Cardiac fibroblast (primary cell): ENCODE measurements at places on chromosomes 5 and 9.

- no peak for DNase-seq
Observed at GRCh38 chr5:124477577-124477976, 268.9 kb downstream of the ZNF608 start.

- no peak for DNase-seq
Observed at GRCh38 chr5:31786090-31786631, 147.2 kb downstream of the PDZD2 start.

- DNase-seq = no peak
Observed at GRCh38 chr9:81858657-81859430, 69.4 kb upstream of the SPATA31D4 start.

- DNase-seq = no peak
Observed at GRCh38 chr9:135306699-135307098, 172.9 kb upstream of the PPP1R26 start.

GRCh38 chr9:84788803-84789462 is 119.4 kb downstream of the NTRK2 start:
- DNase-seq = no peak

DNA sequence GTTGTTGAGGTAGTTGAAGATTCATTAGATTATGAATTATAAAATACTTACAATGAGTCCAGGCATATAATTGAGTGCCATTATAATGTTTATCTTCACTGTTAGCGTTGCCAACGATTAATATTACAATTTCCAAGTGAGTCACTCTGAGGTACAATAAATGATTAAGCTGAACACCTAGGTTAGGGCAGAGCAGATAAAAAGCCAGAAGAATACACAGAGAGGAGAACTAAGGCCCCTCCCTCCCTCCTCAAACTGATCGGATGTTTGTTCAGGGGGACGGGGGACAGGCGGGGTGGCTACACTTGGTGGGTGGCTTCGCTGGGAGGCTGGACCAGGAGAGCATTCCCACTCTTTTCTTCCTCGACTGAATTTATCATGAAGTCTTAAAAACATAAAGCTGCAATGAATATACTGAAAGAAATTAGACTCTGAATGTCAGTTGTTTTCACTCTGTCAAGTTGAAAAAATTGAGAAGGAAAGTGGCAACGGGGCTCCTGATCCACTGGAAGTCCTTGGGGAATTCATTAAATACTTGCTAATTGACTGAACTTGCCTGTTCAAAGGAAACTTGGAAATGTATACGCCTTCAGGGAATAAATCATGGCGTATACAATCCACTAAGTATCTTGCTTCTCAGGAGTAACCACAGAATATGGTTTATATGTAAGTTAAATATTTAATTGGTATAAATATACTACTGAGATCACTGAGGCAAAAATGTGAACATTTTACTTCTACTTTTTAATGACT is 198.1 kb downstream of the TSSK1B start:
- DNase-seq = no peak

DNA sequence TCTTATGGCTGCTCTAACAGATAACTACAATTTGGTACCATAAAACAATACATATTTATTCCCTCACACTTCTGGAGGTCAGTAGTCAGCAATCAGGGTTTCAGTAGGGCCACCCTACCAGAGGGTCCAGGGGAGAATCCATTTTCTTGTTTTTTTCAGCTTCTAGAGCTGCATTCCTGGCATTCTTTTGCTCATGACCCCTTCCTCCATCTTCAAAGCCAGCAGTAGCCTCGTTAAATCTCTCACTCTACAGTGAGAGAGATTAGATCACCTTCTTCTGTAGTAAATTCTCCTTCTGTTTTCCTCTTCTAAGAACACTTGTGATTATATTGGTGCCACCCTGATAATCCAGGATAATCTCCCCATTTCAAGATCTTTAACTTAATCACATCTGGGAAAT is 187.4 kb downstream of the RFK start:
- no peak for DNase-seq

DNA sequence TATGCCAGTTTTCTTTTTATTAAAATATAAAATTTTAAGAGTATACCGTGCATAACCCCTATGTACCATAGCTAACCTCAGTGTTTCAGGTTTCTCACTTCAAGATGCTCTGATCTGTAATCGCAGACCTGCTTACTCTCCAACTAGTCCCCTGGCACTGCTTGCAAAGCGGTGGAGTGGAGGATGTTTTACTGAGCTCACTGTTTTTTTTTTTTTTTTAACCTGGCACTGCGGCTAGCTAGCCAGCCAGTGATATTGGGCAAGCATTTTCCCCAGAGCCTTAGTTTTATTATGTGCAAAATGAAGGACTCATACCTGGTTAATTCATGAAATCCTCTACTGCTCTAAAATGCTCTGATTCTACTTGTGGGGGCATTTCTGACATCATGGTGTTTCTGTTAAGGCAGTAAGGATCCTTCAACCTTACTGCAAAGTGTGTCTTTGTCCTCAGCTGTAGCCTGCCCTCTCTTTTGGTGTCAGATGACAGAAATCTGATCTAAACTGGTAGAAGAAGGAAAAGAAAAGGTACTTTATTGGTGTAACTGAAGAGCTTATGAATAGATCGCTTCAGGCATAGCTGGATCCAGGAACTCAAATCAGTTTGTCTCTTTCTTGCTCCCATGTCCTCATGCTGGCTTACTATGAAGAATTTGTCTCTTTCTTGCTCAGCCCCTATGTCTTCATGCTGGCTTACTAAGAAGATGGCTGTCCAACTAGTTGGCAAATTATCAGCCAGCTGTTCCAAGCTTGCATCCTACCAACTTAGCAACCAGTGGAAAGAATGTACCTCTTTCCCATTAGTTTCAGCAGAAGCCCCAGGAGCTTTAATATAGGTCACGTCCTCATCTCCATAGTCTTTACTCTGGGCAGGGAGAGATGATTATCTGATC is 59.8 kb downstream of the DOCK2 start:
- DNase-seq = peak; percentile 85

GRCh38 chr9:74322661-74323314 is 174.3 kb upstream of the RORB start:
- no peak for DNase-seq

GRCh38 chr9:29830821-29831220 is 2257.5 kb upstream of the C9orf72 start:
- peak; percentile 25 for DNase-seq

GRCh38 chr5:128693764-128694163 is 155.7 kb upstream of the FBN2 start:
- peak; percentile 24 for DNase-seq

DNA sequence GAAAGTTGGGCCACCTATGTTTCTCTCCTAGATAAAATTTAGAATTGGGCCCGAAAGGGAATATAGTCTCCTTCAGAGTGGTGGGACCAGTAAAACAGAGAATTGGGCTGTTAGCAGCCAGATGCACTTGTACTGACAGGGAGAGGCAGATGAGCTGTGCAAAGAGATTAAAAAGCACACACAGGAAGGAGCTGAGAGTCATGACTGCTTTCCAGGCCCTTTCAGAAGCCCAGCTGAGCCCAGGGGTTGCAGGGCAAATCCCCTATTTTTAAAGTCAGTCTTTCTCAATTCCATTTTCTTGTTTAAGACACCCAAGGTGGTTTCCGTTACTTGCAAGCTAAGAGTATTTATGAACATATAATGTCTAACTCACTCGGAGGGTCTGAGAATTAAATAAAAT is 130.4 kb downstream of the PRELID2 start:
- no peak for DNase-seq

DNA sequence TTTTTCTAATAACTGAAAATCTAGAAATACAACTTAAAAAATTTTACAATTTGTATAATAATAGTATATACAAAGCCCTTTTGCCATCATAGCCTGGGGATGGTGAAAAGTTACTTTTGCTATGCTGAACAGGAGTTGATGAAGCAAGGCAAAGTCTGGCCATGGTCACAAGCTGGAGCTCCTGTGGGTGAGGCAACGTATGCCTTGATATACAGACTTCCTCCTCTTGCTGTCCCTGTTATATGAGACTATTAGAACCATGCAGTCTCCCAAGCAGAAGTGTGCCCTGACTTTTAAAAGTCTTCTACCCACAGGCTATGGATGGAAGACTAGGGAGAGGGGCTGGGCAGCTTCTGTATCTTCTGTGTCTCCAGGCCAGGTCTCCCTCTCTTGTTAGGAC is 15.7 kb downstream of the FAM151B start:
- DNase-seq = no peak

GRCh38 chr5:64000096-64000495 is 37.9 kb upstream of the HTR1A start:
- DNase-seq = no peak

DNA sequence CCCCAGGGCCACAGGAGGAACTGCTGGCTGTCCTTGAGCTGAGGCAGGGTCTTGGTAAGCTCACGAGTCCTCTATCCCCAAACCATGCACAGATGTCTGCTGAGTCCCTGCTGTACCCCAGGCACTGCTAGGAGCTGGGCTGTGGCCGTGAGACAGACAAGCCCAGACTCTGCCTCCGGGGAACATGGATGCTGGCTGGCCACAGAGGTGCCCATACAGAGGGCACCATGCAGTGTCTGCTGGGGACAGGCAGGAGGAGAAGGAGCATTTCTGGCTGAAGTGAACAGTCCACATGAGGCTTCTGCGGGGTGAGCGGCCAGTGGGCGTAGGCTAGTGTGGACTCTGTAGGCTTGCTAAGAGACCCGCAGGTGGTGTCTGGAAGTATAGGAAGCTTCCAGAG is 4.8 kb upstream of the SEC16A start:
- no peak for DNase-seq

DNA sequence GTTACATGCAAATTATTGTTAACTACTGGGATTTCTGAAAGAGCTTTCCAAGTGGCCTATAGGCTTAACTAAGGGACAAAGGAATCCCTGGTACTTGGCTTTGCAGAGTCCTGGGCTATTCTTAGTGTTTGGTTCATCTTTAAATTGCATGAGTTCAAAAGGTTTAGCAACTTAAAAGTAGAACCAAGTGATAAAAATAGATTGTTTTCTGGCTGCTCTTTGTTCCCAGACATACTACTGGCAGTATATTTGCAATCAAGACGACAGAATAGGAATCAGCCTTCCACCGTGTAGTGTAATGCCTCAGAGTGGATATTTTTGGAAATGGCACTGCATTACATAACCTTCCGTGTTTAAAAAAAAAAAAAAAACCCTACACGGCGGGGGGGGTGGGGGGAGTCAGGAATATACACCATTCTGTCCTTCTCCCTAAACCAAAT is 1.0 kb downstream of the NREP start:
- peak; percentile 66 for DNase-seq

- DNase-seq = peak; percentile 78
Observed at GRCh38 chr5:172452398-172453205, 1.7 kb downstream of the SH3PXD2B start.

DNA sequence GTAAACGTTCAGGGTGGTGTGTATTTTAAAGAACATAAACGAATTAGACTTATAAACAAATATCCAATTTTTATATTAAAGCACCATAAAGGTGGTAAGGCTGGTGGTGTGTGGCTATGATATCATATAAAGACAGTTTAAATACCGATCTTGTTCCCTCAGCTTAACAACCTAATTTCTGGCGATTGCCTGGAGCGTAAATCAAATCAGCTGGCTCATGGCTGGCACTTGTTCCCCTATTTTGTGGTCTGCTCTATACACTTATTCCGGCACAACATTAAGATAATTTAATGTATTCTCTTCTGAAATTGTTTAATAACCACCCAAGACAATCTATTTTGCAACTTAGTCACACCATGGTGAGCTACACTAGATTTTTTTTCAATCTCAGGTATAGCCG is 2.4 kb upstream of the HAPLN1 start:
- no peak for DNase-seq

DNA sequence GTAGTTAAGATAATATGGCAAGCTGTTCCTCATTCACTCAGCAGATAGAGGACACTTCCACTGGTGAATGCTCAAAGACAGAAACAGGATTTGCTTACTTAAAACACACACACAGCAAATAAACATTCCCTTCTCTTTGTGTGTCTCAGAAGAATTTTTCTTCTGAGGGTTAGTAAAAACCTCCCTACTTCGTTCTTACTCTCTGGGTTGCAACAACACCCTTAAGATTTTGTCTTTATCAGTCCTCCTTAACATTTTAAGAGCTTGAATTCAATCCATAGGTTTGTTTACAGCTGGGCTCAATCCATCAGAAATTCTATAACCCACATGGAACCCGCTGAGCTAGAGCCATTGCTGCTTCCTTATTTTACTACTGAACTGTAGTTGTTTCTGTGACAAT is 237.4 kb upstream of the PIK3R1 start:
- DNase-seq = no peak

- DNase-seq = no peak
Observed at GRCh38 chr5:174272671-174273070, 227.2 kb downstream of the NSG2 start.

- peak; percentile 52 for DNase-seq
Observed at GRCh38 chr5:52690236-52690768, 97.4 kb upstream of the ITGA1 start.

DNA sequence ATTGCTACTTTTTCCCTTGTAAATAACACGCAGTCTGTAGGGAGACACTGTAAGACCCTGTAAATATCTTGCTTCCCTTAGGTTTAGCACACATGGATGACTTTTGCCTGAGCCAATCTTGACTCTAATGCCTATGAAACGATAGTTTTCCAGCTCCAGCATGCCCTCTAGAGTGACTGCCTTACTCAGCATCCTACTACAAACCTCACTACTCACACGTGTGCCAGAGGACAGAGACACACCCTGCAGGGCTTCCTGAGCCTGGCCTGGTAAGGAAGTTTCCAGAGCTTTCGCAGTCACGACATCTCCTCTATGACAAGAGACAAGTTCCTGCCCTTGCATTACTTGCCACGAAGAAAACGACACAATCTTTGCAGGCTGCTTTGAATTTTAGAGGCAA is 138.1 kb downstream of the ATPSCKMT start:
- peak; percentile 72 for DNase-seq

DNA sequence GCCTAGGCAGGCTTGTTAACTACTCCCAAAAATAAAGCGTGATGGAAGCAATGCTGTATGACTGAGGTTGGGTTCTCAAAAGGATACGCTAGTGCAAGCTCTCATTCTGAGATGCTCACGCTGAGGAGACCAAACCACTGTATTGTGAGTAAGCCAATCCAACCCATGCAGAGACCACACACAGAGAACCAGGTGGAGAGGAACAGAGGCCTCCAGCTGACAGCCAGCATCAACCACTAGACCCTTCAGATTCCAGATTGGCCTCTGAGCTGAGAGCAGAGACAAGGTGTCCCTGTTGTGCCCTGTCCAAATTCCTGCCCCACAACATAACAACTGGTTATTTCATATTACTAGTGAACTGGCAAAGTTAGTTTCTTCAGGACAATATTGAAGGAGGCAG is 4.5 kb downstream of the TSTD2 start:
- no peak for DNase-seq

DNA sequence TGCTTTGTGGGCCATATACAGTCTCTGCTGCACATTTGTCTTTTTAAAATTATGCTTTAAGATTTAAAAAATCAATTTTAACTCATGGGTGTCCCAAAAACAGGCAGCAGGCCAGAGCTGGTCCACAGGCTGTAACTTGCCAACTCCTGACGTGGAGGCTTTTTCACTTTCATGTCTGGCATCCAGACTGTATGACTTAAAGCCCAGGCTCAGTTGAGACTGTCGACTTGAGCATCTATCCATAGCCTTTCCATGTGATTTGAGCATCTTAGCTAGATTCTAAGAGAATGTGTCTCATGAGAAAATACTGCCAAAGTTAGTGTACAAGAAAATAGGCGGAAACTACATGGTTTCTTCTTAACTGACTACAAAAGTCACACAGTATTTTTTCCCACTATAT is 559.0 kb upstream of the TUSC1 start:
- no peak for DNase-seq
